ENCODE measurements at places on chromosomes 4 and X.

DNA sequence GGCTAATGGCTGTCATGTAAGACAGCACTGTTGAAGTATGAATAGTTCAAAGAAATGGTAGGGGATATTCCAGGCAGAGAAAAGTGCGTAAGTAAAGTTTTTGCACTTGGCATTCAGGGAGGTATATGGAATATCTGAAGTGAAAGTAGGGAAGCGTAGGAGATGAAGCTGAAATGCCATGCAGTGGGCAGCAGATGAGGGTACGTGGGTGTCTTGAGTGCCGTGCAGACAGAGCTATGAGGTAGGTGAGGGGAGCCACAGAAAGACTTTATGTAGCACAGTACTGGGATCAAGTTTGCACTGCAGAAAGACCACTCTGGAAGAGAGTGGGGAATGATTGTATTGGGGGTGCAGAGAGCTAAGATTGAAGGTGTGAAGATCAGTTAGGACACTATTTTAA is 5.2 kb upstream of the SCD5 start:
- DNase-seq, result no peak

DNA sequence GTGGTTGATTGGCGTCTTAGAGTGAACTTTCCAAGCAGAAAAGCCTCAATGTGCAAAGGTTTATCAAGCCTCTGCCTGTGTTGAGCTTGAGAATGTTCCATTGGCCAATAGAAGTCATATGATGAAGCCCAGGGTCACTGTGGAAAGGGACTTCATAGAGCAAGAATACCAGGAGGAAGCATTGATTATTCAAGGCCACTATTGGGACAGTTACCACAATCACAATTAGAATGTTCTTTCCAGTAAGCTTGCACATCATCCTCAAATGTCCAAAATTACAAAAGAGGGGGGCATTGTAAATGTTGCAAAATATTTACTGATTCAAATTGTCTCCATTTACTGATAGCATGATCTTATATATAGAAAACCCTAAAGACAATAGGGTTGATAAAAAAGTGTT is 32.9 kb upstream of the NDP start:
- DNase-seq, result no peak

GRCh38 chr4:105674011-105674410 is 34.5 kb downstream of the INTS12 start:
- DNase-seq, result no peak

DNA sequence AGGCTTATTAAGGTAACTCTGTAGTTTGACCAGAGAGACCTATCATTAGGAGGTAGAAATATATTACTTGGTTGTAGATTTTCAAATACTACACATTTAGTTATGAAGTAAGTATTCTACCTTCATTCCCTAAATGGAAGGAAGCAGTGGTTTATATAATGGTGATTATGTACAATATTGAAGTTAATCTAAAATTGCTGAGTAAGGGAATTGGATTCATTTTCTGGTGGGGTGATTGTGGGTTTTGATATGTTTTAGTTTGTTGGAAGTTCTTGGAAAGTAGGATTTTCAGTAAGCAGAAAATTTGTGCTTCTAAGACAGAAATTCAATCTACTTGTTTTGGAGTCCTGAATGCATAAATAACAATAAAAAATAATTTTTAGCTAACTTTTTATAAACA is 1830.9 kb upstream of the ADGRL3 start:
- DNase-seq, result no peak

DNA sequence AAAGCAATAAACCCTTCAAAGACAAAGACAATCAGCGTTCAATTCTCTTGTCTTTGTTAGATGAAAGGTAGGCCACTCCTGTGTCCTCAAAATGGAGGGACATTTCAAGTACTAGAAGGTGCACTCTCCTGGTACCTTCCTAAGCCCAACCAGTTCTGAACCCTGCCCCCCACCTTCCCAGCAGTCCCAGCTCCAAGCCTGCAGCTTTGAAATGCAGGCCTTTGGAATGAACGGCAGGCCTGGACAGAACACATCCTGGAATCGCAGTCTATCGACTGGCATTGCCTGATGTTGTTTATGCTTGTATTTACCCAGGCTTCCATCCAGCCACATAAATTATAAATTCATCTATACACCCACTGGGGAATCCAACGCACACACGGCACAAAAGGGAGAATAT is 47.4 kb downstream of the RASGEF1B start:
- no peak for DNase-seq

GRCh38 chr4:13704761-13705160 is 77.2 kb upstream of the BOD1L1 start:
- no peak for DNase-seq

DNA sequence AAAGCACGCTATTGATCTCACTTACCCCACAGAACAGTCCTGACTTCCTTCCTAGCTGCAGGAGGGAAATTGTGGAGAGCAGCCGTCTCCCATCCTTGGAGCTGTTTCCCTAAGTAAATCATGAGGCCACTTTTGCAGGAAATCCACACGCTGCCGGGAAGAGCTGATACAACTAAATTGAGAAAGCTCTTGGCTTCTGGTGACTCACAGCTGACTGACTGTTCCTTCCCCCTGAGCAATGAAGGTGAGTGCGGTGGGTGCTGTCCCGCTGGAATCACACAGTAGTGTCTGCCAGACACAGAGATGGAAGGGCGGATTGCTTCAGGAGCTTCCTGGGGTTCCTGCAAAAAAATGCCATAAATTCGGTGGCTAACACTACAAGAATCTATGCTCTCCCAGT is 268.9 kb downstream of the ASMT start:
- DNase-seq, result no peak

GRCh38 chr4:39256436-39256835 is 74.1 kb downstream of the WDR19 start:
- no peak for DNase-seq

DNA sequence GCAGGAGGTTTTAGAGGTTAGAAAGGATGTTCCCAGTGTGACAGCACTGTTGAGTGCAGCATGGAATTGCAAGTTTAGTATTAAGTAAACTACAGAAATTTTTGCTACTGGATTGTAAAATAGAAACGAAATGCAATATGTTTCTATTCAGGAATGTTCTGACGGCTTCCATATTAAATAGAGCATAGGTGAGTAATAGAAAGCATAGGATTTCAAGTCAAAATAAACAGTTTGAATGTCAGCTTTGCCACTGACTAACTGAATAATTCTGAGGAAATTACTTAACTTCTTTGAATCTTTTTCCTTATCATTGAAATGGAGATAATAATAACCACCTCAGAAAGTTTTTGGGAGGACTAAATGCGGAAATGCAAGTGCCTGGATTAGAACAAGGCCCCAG is 331.9 kb upstream of the GK2 start:
- no peak for DNase-seq

DNA sequence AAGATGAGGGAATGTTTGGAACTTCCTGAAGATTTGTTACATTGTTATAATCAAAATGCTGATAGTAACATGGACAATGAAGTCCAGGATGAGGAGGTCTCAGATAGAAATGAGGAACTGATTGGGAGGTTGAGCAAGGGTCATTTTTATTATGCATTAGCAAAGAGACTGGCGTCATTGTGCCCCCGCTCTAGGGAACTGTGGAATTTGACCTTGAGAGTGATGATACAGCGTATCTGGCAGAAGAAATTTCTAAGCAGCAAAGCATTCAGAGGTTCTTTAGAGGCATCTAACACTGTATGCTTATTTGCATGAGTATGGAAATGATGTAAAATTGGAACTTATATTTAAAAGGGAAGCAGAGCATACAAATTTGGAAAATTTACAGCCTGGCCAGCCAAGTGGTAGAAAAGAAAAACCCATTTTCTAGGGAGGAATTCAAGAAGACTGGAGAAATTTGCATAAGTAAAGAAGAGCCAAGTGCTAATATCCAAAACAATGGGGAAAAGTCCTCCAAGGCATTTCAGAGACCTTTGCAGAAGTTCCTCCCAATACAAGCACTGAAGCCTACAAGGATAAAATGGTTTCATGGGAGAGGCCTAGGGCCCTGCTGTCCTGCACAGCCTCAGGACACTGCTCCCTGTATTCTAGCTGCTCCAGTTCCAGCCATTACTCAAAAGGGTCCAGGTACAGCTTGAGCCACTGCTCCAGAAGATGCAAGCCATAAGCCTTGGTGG is 483.0 kb upstream of the NDST4 start:
- no peak for DNase-seq

GRCh38 chrX:53441531-53442321 is 7.6 kb upstream of the HSD17B10 start:
- peak; percentile 59 for DNase-seq

DNA sequence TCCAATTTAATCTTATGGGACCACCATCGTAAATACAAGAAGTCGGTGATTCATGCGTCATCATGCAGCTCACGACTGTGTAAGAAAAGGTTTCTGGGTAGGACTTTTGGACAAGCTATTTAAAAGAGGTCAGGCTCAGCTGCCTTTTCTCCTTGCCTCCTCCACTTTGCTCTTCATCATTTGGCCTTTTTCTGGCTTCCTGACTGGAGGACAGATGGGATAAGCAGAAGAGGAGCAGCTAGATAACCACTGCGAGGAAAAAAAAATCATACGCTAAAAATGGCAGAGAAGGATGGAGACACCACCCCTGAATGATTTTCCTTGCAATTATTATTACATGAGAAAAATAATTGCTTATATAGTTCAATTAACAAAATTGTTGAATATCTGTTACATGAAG is 294.3 kb upstream of the FSTL5 start:
- no peak for DNase-seq

- DNase-seq, result no peak
Measured at GRCh38 chrX:131734621-131735020, 190.7 kb downstream of the OR13H1 start.

DNA sequence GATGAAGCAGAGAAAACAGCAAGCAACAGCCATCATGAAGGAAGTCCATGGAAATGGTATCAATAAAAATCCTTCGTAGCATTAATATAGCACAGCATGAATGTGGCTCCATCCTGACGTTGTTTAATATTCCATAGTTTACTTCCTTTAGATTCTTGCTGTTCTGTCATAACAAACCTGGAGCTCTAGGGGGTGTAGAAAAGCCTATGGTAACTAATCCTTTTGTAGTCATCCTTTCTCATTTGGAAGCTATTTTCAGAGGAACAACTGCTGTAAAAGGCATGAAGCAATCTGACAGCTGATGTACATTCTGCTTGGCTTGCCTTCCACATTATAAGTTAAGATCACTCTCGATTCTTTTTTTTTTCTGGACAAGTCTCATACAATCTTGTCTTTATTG is 914 bp downstream of the MYOZ2 start:
- no peak for DNase-seq

GRCh38 chr4:174277433-174277832 is 6.0 kb downstream of the FBXO8 start:
- no peak for DNase-seq

- no peak for DNase-seq
Measured at GRCh38 chr4:61994036-61994435, 793.9 kb downstream of the ADGRL3 start.

DNA sequence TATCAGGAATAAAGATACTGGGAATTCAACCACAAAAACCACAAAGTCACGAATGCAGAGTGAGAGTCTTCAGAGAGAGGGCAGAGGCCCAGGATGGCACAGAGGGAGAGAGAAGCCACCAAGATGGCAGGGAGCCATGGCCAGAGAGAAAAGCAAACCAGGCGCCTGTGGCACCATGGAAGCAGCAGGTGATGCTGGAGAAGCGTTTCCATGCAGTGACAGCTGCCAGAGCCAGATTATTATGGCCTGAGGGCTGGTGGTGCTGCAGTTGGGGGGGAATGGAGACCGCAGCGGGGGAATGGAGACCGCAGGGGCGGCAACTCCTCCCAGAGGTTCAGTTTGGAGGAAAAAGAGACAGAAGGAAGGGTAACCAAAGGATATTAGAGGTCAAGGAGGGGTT is 5.8 kb downstream of the TAFAZZIN start:
- DNase-seq, result no peak

- no peak for DNase-seq
Measured at GRCh38 chrX:15059474-15059873, 186.3 kb downstream of the MOSPD2 start.

DNA sequence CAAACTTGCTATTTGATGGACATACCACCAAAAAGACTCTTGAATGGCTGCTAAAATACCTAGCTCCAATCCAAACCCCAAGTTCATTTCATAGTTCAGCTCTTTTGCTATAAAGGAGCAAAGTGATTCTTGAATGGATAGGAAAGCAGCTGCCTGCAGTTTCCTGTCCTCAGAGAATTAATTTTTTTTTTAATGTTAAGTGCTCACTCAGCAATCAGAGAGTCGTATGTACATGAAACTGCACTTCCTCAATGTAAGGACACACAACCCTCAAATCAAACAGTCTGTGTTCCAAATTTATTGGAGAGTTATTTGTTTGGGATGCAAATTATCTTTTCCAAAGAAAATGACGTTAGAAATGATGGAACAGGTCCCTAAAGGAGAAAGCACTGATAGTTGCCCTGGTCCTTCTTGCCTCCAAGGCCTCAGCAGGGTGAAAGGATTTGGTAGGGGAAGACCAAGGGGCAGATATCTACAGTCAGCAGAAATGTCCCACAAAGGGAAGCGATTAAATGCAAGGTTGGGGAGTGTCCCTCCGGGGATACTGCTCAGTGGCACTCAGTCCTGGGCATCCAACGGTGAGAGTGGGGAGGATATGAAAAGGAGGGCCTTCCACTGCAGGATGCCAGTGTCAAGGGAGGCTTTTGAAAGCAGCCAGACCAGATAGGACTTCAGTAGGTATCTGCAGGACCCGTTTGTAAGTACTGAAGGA is 67.2 kb upstream of the RASGEF1B start:
- no peak for DNase-seq

DNA sequence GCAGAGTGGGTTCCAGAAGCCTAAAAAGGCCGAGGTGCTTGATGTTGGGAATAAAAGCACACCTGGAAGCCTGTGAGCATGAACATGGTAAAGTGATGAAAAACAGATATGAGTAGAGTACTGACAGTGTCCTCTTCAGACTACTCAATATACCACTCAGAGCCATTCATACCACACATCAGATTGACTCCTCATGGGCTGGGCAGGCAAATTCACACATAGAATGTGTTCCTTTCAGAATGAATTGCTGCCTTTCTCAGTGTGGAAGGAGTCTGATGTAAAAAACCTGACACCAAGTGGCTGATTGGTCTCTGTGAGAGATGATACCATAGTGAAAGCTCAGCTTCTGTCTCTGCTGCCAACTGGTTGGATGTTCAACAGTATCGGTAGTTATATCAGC is 442.7 kb downstream of the RAPGEF2 start:
- no peak for DNase-seq

DNA sequence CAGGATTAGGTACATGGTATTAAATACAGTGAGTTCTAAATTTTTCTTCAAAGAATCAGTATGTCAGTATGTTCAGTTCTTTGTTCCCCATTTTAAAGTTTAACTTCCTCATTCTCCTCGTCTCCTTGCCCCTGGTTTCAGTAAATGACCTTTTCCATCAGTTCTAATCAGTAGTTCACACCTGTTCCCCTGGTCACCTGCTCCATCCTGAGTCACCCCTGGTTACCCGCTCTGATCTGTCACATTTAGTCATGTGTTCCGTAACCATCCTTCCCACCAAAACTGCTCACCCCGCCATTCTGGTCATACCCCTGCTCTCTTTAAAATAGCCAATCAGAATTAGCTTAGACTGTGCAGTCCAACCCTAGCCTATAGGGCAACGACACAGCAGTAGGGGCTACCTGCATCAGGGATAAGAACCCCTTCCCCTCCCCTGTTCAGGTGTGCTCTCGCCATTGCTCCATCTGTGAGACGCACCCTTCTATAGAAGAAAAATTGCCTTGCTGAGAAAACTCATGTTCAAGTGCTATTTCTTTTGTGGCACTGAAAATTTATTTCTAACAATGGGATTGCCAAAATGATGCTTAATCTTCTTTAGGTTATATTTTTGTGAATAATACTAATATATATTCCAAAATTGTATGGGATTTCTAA is 181.3 kb downstream of the OR13H1 start:
- no peak for DNase-seq

Data from putamen (tissue), 1 donor.